ENCODE measurements at places on chromosomes 5 and 9. TPM values are rescaled to one million over a fixed set of nuclear protein-coding genes. Genes with fewer than 3 reads are reported as not detected.

Gene SLC4A9
- polyA plus RNA-seq = not detected

Gene MZB1
- 0.71 TPM for polyA plus RNA-seq

Gene C9orf153
- 0.24 TPM for polyA plus RNA-seq

Gene S1PR3
- 2.1 TPM for polyA plus RNA-seq

Gene EQTN
- polyA plus RNA-seq = 0.21 TPM

Gene FOXD4L4
- not detected for polyA plus RNA-seq

Gene NTNG2
- 0.99 TPM for polyA plus RNA-seq

Gene PALM2AKAP2
- polyA plus RNA-seq = 2.5 TPM

Gene UHRF2
- 15.1 TPM for polyA plus RNA-seq

Gene GRIN1
- polyA plus RNA-seq = 2.7 TPM

Gene SOHLH1
- not detected for polyA plus RNA-seq

Gene CNTNAP3
- polyA plus RNA-seq = 2.6 TPM

Gene ADAMTS2
- 2.1 TPM for polyA plus RNA-seq

Gene PCDHB14
- 0.71 TPM for polyA plus RNA-seq

Gene SPAAR
- polyA plus RNA-seq = 0.17 TPM

Data from GM23338 (cell line).